ENCODE measurements at places on chromosomes 6 and 20.
A peak's percentile ranks its signal among the peaks of the same experiment; 100 is the strongest.

GRCh38 chr6:154267508-154268106, 89.0 kb downstream of the IPCEF1 start:
- DNase-seq, result no peak

DNA sequence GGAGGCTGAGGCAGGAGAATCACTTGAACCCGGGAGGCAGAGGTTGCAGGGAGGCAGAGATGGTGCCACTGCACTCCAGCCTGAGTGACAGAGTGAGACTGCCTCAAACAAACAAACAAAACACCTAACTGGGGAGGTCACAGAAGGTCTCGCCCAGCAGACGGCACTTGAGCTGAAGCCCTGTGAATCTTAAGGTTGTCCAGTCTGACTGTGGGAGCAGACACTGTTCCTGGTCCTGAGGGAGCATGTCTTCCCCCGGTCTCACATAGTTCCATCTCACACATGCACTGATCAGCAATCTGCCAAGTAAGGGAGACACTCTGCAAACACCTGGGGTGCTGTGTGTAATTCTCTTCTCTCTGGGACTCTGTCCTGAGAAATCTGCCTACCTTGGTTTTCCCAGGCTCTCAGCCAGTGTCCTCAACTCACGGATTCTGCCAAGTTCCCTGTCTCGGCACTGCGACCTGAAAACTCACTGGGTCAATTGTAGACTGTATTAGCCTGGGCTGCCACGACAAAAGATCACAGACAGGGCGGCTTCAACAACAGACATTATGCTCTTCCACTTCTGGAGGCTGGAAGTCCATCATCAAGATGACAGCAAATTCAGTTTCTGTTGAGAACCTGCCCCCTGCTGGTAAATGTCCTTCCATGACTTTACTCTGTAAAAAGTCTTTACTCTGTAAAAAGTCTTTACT, 94.3 kb downstream of the JPH2 start:
- DNase-seq, result peak; percentile 46

- DNase-seq, result no peak
Observed at GRCh38 chr20:8057871-8058270, 38.3 kb upstream of the TMX4 start.

- no peak for DNase-seq
Observed at GRCh38 chr6:143038833-143039232, 21.9 kb upstream of the AIG1 start.

GRCh38 chr6:126199466-126199865, 140.4 kb upstream of the CENPW start:
- DNase-seq, result no peak

GRCh38 chr6:45148711-45149341, 179.3 kb upstream of the RUNX2 start:
- no peak for DNase-seq

- DNase-seq, result peak; percentile 94
Observed at GRCh38 chr6:110815411-110816409, at the start of gene CDK19. Gene CDK19 (minus strand): TSS chr6:110815469. CDS start chr6:110815136, 333 bp downstream.

GRCh38 chr6:136158387-136158821, 91.7 kb downstream of the MTFR2 start:
- DNase-seq, result no peak

GRCh38 chr20:1876217-1876921, 18.8 kb upstream of the SIRPA start:
- DNase-seq, result no peak

- no peak for DNase-seq
Observed at GRCh38 chr20:61588411-61589385, 336.6 kb downstream of the CDH4 start.

- no peak for DNase-seq
Observed at GRCh38 chr20:51463998-51464397, 78.5 kb downstream of the NFATC2 start.

- DNase-seq, result no peak
Observed at GRCh38 chr6:17169711-17170110, 67.9 kb downstream of the STMND1 start.

DNA sequence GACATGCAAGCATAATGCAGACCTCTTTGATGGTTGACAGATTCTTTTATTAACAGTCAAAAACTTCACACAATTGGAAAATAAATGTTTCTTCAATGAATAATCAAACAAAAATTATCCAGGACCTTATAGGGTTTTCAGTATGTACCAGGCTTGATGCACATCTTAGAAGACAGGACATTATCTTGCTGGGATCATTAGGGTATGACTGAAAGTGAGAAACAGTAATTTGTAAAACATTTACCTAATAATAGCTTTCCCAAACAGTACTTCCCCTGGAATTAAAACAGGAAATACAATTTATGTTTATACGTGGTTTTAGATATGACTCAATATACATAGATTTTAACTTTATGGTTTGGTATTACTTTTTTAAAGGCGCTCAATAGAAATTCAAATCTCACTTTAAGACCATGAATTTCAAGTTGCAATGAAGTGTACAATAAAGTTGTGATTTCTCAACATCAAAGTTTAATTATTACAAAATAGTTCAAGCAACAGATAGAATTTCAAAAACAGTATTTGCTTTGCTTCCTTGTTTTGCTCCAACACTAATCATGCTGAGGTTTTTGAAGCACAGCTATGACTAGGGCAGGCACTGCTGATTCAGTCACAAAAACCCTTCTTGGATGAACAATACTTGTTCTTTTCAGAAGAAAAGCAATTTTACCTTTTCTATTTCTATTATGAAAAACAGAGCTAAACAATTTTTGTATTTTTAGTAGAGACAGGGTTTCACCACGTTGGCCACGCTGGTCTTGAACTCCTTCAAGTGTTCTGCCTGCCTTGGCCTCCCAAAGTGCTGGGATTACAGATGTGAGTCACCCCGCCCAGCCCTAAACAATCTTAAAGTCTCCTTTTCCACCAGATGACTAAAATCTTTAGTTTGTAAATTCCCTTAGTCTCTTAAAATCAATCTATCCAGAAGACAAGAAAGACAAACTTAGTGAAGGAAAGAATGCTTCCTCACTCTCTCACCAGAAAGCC, 13.7 kb downstream of the SOD2 start:
- DNase-seq, result no peak

GRCh38 chr6:50699051-50699775, 14.1 kb upstream of the TFAP2D start:
- DNase-seq, result no peak

DNA sequence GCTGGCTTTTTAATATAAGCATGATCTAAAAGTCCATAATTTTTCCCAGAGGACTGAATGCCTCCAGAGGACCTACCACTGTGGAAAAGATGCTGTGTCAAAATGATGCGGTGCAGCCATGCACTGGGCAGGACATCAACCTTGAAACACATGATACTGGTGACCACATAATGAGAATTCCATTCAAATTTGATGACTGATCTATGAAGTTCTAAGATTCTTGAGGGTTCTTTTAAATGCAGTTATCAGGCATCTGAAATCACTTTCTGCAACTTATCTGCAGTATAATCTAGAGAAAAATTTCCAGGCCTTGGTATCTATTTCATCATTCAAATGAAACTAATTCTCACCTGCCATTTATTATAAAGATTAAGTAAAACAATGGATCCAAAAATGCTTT, 15.0 kb upstream of the MARCKS start:
- no peak for DNase-seq

- DNase-seq, result no peak
Observed at GRCh38 chr6:30931969-30932645, at the start of gene SFTA2. Gene SFTA2 (minus strand): TSS chr6:30932170. CDS start chr6:30932096, 74 bp downstream.

DNA sequence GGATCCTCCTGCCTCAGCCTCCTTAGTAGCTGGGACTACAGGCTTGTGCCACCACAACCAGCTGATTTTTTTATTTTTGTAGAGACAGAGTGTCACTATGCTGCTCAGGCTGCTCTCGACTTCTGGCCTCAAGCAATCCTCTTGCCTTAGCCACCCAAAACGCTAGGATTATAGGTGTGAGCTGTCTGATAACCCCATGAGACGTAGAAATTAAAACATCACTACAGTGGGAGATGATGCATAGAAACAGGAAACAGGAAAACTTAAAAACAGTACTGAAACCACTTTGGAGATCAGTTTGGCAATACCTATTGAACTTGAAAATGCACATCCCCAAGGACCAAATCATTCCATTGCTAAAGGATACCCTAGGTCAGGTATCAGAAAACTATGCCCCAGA, 10.8 kb downstream of the SENP6 start:
- DNase-seq, result no peak

GRCh38 chr20:54025251-54025771, 45.1 kb downstream of the BCAS1 start:
- no peak for DNase-seq

DNA sequence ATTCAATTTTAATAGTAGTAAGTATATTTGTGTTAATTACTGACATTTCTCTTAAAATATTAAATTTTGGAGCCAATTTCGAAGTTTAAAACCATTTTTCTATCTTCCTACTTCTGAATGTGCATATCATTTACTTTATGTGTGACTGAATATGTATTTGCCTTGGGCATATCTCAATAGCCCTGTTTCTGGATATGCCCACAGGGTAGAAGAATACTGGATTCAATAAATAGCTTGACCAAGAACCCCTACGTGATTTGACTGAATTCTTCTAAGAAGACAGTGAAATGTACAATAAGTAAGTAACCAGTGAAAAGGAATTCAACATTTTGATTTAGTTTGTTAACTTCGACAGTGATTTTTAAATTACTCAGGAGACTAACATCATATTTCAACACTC, 7.8 kb downstream of the HMGN3 start:
- no peak for DNase-seq

GRCh38 chr6:95648636-95649035, 71.3 kb downstream of the MANEA start:
- peak; percentile 33 for DNase-seq

DNA sequence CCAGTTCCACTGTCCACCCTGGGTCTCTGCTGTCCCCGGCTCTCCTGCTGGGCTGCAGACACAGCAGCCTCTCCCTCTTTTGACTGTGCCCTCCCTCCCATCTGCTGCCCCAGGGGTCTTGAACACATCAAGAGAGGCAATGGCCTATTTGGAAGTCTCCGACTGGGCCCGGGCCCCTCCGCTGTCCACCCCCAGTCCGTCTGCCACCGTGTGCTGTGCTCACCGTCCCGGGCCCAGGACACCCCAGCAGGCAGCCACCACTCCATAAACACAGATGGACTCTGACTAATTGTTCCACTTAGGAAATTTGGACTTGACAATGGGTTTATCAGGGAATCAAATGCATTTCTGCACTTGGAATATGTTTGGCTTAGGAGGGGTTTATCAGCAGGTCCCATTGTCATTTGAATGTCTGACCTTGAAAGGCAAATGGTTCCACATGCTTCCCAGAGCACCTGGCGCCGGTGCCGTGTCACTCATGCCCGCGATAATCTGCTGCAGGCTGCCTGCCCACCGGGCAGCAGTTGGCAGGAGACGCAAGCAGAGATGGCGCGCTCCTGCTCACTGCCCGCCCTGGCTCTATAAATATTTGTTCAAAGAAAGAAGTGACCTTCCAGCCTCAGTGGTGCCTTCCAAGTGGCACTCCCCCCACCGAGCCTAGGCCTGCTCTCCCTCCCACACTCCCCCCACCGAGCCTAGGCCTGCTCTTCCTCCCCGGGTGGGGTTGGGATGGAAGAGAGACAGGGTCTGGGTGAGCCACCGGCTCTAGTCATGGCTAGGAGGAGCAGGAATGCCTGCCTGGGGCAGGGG, 18.8 kb upstream of the FRMD1 start:
- DNase-seq, result no peak

DNA sequence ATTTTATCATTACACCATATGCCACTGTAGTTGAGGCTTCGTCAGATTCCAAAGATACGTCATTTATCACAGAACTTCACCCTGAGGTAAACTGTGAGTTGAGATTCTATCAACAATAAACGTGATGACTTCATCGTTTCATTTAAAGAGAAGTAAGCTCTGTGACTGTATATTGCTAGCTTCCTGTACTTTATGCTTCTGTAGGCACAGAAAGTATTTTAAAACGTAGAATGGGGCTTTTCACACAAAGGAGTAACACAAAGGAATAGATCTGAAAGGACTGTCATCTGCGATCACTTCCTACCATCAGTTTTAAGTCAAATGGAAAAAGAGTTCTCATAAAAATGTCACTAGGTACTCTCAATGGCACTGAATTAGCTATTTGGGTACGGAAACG, 234.4 kb upstream of the MCHR2 start:
- DNase-seq, result no peak

DNA sequence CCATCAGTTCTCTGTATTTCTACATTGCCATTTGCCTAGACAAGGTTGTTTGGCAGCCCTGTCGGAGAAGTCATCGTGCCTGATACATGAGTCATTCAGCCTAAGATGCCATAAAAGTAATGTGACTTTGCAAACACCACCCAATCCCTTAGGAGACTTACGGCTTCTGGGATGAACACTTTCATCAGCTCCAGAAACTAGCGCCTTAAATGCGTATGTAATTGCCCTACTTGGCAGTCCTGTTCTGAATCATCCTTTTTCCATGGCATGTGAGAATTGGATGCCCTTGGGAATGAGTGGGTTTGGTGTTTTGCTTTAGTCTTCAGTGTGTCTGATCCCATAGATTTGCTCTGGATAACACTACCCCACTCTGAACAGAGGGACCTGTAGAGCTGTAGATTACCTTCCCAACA, 158.5 kb downstream of the SASH1 start:
- no peak for DNase-seq

DNA sequence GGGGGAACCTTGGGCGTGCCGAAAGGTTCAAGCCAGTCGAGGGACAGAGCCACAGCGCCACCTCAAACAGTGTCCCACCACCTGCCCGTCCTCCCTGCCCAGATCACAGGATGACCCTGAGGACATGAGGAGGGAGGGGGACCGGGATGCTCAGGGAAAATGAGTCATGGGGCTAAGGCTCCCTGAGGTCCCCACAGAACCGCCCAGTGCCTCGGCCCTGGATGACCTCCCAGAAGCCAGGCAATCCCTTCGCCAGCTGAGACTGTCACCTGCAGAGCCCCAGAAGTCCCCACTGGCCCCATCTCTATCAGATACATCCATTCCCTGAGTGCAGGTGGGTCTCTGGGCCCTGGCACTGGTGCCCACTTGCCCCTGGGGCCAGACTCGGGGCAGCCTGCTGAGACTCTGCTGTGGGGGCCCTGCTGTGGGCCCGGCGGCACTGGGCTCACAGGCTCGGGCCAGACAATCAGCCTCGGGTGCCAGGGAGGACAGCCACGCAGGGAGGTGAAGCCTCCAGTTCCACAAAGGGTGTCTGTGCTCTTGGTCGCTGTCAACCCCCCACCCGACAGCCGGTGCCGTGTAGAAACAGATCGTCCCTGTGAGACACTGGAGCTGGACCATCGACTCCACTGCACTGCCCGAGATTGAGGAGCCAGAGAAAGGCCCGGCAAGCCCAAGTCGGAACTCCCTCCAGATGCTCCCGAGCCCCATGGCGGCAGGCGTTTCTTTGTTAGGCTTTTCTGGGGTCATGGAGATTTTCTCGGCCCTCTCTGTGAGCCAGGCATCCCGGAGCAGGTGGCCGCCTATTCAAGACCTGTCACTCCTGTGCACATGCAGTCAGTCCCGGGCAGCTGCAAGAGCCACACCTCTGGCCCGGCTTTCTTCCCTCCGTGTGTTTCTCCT, 26.1 kb downstream of the PXDC1 start:
- no peak for DNase-seq

GRCh38 chr6:137043710-137044365, 927 bp downstream of the IL20RA start:
- peak; percentile 27 for DNase-seq
